Cerebellar nuclear complex (tissue), 1 donor: ENCODE measurements at places on chromosomes 4 and X.

DNA sequence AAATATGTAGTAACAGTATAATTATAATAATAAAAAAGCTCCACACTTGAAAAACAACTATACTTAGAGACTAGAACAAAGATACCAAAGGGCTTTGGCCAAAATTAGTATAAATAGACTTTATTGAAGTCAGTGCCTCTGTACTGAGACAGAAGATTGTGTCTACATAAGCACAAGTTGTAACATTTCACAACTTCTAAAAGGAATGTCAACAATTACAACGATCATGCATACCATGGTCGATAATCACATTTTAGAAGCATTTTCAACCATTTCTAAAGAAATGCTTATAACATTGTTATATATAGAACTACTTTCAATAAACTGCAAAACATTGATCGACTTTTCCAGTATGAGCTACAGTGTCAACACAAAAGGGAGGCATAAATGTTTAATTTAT lies 57.0 kb downstream of the DHX15 start:
- no peak for DNase-seq

DNA sequence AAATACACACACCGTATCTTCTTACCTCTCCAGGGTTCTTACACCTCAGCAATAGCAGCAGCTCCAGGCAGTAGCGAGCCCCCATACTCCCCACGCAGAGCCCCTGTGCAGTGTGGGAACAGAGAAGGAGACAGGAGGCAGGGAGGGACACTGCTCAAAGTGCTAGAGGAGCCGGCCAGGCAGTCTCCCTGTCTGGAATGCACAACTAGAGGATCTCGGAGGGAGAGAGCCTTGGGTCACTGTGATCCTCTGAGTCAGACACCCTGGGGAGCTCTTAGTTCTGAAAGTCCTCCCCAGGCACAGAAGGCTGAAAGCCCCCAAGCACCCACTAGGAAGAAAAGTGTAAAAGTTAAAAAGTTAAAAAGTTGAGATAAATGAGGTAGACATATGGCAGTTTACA lies 16.0 kb downstream of the AMELX start:
- DNase-seq: no peak

GRCh38 chr4:170001011-170001744 lies 25.0 kb downstream of the MFAP3L start:
- no peak for DNase-seq

DNA sequence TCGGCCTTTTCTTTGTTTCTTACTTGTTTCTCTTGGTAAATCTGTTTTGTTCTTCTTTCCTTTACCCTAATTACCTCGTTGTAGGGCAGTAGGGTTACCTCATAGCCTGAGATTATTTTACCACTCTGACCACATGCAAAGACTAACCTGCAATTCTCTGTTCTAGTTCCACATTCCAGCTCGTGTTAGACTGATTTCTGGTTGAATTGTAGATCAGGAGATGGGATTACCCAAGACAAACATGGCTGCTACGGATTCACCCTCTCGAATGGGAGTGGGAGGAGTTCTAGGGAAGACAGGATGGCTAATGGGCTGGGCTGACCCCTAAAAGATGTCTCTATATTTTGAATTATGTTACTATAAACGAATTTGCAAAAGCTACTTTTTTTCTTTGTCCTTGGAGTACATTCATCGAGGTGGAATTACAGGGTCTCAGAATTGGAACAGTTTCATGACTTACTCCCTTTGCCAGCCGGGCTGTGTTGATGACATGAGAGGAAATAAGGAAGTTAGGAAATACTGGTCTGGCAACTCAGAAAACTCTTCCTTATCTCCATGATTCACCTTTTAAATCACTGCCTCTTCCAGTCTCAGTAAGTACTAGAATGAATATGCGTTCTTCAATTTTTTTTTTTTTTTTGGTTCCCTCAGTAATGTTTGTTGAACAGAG lies 36.7 kb upstream of the FBXW7 start:
- no peak for DNase-seq

DNA sequence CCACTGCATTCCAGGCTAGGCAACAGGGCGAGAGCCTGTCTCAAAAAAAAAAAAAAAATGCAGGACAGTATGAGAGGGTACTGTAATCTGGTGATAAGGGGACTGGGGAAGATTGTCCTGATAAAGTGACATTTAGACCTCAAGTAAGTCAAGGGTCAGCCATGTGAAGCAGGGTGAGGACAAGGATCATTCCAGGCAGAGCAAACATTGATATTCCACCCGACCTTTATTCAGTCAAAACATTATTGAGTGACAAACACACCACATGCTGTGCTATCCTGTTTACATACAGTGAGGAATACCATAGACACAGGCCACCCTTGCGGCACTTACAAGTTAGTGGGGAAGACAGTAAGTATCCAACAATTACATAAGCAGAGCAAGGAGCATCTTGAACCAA lies 64.4 kb downstream of the SLC9A6 start:
- DNase-seq: no peak

DNA sequence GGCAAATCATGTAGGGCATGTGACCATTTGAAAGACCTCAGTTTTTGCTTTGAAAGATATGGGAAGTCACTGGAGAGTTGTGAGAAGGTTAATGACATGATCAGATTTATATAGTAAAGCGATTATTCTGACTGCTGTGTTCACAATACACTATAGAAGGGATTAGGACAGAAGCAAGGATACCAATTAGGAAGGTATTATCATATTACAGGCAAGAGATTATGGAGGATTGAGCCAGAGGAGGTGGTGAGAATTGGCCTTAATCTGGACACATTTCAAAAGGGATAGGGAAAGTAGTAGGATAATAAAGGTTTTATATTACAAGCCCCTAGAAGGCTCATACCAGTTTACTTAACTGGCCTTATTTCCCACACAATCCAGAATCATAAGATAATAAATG lies 124.9 kb upstream of the POF1B start:
- DNase-seq: no peak

- no peak for DNase-seq
Observed at GRCh38 chrX:23788521-23788920, 5.5 kb downstream of the SAT1 start.

GRCh38 chrX:125205918-125206665 lies 113.6 kb upstream of the TEX13C start:
- peak; percentile 12 for DNase-seq

GRCh38 chr4:76947369-76947768 lies 2.2 kb upstream of the SEPTIN11 start:
- no peak for DNase-seq

DNA sequence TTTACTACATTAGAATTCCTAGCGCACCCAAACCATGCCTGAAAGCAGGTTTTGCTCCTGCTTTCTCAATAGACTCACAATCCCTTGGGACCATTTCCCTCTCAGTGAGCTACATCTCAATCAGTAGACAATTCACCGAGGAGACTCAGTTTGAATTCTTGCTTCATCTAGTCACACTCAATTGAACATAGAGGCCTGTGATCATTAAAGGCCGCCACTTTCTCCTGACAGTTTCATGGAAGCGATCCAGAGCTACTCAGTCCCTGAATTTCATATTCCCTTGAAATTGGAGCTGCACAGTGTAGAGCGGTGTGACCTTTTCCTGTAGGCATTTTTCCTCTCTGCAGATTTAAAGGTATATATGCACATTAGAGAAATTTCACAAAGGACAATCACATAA lies 193.9 kb upstream of the SPOCK3 start:
- DNase-seq: no peak

- DNase-seq: no peak
Observed at GRCh38 chr4:46934726-46935125, 25.7 kb upstream of the COX7B2 start.

DNA sequence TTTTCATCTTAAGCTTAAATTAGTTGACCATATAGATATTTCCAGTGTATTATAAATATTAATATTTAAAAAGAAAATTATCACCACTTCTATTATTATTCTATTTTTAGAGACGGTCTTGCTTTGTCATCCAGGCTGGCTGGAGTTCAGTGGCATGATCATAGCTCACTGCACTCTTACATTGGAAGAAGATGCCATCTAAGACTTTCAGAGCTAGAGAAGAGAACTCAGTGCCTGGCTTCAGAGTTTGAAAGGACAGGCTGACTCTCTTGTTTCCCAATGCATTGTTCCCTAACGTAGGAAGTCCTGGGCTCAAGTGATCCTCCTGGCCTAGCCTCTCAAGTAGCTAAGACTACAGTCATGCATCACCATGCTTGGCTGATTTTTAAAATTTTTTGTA lies 75.9 kb downstream of the FIP1L1 start:
- DNase-seq: no peak

- no peak for DNase-seq
Observed at GRCh38 chr4:175961604-175962003, 104.0 kb upstream of the WDR17 start.

DNA sequence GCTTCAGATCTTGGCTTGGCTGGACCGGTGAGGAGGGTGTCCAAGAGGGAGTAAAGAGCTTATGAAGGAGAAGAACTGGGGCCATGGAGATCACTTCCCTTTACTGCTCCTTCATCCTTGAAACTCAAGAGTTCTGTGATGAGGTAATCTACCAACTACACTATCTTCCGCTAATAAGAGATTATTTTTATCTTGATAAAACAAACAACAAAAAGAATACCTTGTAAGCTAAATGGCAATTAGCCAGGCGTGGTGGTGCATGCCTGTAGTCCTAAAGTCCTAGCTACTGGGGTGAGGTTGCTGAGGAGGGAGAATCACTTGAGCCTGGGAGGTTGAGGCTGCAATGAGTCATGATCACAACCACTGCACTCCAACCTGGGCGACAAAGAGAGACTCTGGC lies 47.4 kb downstream of the HAUS3 start:
- DNase-seq: no peak

GRCh38 chrX:54213603-54214002 lies 30.5 kb upstream of the FAM120C start:
- DNase-seq: no peak

- no peak for DNase-seq
Observed at GRCh38 chrX:149950681-149951080, 12.4 kb upstream of the EOLA2 start.

DNA sequence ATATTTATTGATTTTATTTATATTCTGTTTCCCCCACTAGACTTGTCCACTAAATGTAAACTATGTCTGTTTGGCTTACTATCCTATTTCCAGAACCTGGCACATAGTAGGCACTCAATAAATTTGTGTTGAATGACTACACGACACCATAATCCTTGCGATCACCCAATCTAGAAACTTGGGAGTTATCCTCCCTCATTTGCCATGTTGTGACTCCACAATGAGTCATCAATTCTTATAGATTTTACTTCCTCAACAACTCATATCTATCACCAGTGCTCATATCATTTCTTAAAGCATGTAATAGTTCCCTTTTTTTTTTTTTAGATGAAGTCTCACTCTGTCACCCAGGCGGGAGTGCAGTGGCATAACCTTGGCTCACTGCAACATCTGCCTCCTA lies 39.9 kb upstream of the VAMP7 start:
- no peak for DNase-seq

DNA sequence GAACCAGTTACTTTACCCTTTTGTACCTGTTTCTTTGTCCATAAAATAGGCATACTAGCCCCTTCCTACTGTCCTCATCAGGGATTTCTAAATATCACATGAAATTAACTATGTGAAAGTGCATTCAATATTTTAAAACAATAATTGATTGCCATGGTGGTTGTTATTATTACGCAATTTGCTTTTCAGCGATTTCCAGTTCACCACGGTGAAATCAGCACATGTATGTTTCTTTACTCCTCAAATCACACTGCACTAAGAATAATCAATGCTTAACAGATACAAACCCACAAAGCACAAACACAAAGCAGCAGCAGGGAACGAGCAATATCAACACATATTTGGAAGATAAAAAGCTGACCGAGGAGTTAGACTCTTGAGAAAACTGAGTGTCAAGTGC lies 371.3 kb upstream of the NOCT start:
- no peak for DNase-seq

DNA sequence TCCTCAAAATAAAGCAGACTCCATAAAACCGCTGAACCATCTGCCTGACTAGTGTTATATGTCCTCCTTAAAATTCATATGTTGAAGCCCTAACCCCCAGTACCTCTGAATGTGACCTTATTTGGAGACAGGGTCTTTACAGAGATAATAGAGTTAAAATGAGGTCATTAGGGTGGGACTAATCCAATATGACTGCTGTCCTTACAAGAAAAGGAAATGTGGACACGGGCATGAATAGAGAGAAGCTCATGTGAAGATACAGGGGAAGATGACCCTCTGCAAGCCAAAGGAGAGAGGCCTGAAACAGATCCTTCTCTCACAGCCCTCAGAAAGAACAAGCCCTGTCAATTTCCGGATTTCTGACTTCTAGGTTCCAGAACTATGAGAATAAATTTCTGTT lies 82.0 kb upstream of the KLHL13 start:
- no peak for DNase-seq

DNA sequence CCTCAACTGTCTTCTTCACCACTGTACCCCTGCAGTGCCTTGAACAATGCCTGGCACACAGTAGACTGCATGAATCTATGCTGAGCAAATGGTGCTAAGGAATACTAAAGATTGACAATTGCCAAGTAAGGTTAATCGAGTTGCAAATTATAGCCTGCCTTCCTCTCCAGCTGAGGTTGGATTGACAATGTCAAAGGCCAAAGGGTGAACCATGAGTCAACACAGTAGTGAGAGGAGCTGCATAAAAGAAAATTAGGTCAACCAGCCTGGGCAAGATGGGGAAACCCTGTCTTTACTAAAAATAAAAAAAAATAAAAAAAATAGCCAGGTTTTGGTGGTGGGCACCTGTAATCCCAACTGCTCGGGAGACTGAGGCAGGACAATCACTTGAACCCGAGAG lies 97.1 kb upstream of the BMPR1B start:
- DNase-seq: no peak

DNA sequence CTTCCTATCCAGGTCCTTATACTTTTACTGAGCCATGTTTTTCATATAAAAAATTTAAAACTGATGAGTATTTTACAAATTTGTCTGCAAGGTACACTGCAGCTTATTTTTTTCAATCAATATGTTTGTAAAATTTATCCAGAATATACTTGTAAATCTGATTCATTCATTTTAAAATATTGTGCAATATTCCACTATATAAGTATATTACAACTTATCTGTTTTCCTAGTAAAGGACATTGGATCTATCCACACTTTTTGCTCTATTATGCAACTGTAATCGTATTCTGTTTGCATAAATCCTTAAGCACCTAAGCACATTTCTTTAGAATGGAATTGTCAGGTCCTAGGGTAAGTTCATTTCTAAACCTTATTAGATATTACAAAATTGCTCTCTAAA lies 49.5 kb downstream of the TBC1D9 start:
- no peak for DNase-seq

GRCh38 chr4:29565256-29565655 lies 1154.9 kb upstream of the PCDH7 start:
- no peak for DNase-seq
